Activated CD4-positive, alpha-beta T cell treated with anti-CD3 and anti-CD28 coated beads for 24 hours (primary cell): ENCODE measurements at places on chromosomes 3 and 15.

- no peak for DNase-seq
These were observed 52.0 kb upstream of the LMOD3 start for GRCh38 chr3:69174445-69174844.

DNA sequence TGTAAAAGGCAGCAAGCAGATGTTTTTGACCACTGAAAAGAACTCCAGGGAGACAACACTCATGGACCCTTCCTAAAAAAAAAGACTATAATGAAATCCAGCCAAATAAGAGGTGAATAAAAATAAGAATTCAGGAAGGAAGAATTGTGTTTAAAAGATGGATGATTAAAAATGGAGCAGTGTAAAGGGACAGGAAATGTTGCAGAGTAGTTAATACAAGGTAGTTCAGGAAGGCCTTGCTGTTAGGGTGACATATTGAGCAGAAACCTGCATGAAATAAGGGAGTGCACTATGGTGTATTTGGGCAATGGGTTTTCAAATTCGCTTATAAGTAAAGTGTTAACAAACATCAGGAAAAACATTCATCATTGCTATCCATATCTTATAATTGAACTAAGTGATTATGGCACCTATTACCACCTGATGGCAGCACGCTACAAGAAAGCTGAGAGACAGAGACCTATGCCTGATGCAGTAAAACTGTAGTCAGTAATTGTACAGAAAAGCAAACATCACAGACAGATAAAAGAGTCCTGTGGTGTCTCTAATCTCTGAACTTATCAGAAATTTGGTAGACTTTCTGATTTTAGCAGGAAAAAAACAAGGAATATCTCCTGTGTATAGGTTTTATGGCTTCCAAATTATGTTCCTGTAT lies 5.8 kb upstream of the DBR1 start:
- no peak for DNase-seq

- no peak for DNase-seq
These were observed 8.6 kb upstream of the RPL29 start for GRCh38 chr3:52004163-52004787.

- DNase-seq: no peak
These were observed 170.8 kb downstream of the PEX5L start for GRCh38 chr3:179865861-179866505.

GRCh38 chr3:115709093-115709492 lies 85.8 kb downstream of the GAP43 start:
- DNase-seq: no peak
